Activated naive CD8-positive, alpha-beta T cell treated with anti-CD3 and anti-CD28 coated beads for 36 hours (primary cell): ENCODE measurements at places on chromosomes 7 and 10.

- no peak for DNase-seq
- H3K27ac ChIP-seq = no peak overlapping the region
- H3K27me3 ChIP-seq = no peaks in the 10 kb centered on the region
- H3K36me3 ChIP-seq = no peaks in the 10 kb centered on the region
- H3K4me1 ChIP-seq = no peaks in the 10 kb centered on the region
- no peak overlapping the region for H3K4me3 ChIP-seq
These were observed 771.7 kb downstream of the SORCS1 start for GRCh38 chr10:106392778-106393177.

GRCh38 chr10:7561985-7562384 is 104.8 kb downstream of the ITIH5 start:
- H3K27ac ChIP-seq = no peak overlapping the region
- no peak overlapping the region for H3K4me3 ChIP-seq
- no peak for DNase-seq
- no peaks in the 10 kb centered on the region for H3K36me3 ChIP-seq
- H3K27me3 ChIP-seq = no peaks in the 10 kb centered on the region

DNA sequence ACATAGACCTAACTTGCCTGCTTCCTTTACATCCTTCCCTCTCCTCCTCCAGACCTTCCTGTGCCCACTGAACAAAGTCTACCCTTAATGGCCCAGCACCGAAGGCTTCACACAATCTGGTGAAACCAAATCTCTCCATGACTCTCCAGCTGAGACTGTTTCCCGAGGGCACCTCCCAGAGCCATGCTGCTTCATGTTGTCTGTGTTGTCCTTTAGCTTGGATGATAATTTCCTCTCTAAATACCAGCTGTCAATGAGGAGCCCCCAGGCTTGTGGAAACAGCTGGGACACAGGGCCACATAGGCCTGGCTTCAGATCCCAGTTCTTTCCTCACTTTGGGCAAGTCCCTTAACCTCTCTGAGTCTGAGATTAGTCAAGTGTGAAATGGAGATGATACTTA is 54.3 kb downstream of the DLD start:
- no peak overlapping the region for H3K4me3 ChIP-seq
- no peaks in the 10 kb centered on the region for H3K36me3 ChIP-seq
- no peak overlapping the region for H3K27ac ChIP-seq
- no peaks in the 10 kb centered on the region for H3K27me3 ChIP-seq
- H3K4me1 ChIP-seq = peaks cover 1% of the 10 kb centered on the region

- no peak overlapping the region for H3K4me3 ChIP-seq
- no peaks in the 10 kb centered on the region for H3K36me3 ChIP-seq
- H3K27ac ChIP-seq = no peak overlapping the region
- H3K27me3 ChIP-seq = no peaks in the 10 kb centered on the region
- peaks cover 15% of the 10 kb centered on the region for H3K4me1 ChIP-seq
These were observed 252.5 kb downstream of the PTEN start for GRCh38 chr10:88115968-88116367.

DNA sequence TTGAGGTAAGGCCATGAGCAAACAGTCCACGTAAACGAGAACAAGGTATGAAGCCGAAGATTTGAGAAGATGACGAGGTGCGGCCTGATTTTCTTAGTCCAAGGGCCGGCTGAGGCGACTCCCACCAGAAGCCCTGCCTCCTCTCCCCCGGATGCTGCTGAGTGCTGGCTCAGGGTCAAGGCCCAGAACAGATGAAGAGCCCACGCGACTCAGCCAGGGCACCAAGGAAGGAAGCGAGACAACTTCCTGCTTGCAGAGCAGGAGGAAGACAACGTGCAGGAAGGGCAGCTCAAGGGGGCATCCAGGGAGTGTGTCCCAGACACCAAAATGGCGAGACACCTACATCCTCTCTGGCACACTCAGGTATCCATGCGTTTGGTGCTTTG is 99.5 kb downstream of the CYTH3 start:
- DNase-seq = no peak
- peaks cover 3% of the 10 kb centered on the region for H3K36me3 ChIP-seq
- H3K4me1 ChIP-seq = no peaks in the 10 kb centered on the region
- H3K27me3 ChIP-seq = no peaks in the 10 kb centered on the region
- no peak overlapping the region for H3K27ac ChIP-seq

DNA sequence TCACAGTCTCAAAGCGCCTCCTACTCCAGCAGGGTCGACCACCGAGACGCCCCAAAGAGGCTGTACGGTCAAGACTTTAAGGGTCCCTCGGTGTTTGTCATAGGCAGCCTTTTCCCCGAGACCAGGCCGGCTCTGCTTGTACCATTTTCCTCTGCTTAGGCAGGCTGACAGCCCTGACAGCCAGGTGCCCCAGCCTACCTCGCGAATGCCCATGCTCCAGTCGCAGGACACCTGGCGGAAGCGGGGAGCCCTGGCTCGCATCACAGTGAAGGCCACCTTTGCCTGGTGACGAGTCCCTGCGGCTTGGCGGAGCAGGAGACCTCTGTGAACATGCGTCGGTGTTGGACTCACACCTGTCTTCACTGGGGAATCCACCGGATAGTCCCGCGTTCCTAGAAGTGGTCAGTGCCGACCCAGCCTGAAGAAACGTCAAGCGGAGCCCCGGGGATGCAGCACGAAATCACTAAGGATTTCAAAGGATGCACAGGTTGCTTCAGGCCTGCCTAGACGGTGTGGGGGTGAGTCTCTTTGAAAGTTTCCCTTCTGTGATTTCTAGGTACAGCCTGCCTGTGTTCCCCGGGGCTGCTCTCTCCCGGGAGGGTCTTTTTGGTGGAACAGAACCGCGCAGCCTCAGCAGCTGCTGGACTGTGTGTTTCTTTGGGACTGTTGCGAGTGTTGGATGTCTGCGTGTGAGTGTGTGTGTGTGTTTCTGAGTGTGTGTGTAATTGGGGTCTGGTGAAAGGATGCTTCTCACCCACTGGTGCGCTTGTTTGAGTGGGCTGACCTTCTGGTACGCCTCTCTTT is 30.5 kb upstream of the ZNF273 start:
- no peaks in the 10 kb centered on the region for H3K36me3 ChIP-seq
- DNase-seq = no peak
- no peak overlapping the region for H3K27ac ChIP-seq
- peaks cover 19% of the 10 kb centered on the region for H3K27me3 ChIP-seq

GRCh38 chr7:50633414-50633710 is 68.2 kb upstream of the DDC start:
- peaks cover 7% of the 10 kb centered on the region for H3K27me3 ChIP-seq
- H3K36me3 ChIP-seq = peaks cover 1% of the 10 kb centered on the region
- no peak overlapping the region for H3K27ac ChIP-seq
- no peak overlapping the region for H3K4me3 ChIP-seq

DNA sequence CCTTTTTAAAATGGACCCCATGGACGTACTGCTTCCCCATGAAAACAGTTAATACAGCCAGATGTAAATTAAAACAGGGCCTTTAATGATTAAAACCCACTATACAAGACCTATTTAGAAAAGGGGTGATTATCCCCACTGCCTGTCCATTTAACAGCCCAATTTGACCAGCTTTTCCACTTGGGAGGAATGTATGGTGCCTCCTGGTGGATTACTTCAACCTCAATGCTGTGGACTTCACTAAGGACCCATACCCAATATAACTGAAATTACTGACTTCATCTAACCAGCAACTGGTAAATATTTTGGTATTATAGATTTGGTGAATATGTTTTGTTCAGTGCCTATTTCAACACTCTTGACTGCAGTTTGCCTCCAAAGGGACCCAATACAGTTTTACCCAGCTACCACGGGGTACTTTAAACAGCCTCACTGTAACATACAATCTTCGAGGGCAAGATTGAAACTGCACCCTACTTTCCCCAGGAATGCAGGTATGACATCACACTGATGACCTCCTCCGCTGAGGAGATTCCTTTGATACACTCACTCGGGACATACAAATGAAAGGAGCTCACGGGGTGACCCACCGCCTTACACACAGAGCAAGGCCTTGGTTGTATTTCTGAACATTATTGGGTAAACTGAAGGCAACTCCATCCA is 192.8 kb downstream of the DNAJC1 start:
- H3K27ac ChIP-seq = no peak overlapping the region
- no peaks in the 10 kb centered on the region for H3K4me1 ChIP-seq
- no peaks in the 10 kb centered on the region for H3K27me3 ChIP-seq
- peaks cover 13% of the 10 kb centered on the region for H3K36me3 ChIP-seq
- H3K4me3 ChIP-seq = no peak overlapping the region

- no peak overlapping the region for H3K4me3 ChIP-seq
- peaks cover 10% of the 10 kb centered on the region for H3K36me3 ChIP-seq
- DNase-seq = peak; percentile 8
- peaks cover 14% of the 10 kb centered on the region for H3K4me1 ChIP-seq
These were observed 32.8 kb upstream of the PHF14 start for GRCh38 chr7:10940704-10941355.

GRCh38 chr7:106216923-106217542 is 67.8 kb downstream of the NAMPT start:
- no peak overlapping the region for H3K27ac ChIP-seq
- no peak for DNase-seq
- H3K36me3 ChIP-seq = no peaks in the 10 kb centered on the region
- no peak overlapping the region for H3K4me3 ChIP-seq

DNA sequence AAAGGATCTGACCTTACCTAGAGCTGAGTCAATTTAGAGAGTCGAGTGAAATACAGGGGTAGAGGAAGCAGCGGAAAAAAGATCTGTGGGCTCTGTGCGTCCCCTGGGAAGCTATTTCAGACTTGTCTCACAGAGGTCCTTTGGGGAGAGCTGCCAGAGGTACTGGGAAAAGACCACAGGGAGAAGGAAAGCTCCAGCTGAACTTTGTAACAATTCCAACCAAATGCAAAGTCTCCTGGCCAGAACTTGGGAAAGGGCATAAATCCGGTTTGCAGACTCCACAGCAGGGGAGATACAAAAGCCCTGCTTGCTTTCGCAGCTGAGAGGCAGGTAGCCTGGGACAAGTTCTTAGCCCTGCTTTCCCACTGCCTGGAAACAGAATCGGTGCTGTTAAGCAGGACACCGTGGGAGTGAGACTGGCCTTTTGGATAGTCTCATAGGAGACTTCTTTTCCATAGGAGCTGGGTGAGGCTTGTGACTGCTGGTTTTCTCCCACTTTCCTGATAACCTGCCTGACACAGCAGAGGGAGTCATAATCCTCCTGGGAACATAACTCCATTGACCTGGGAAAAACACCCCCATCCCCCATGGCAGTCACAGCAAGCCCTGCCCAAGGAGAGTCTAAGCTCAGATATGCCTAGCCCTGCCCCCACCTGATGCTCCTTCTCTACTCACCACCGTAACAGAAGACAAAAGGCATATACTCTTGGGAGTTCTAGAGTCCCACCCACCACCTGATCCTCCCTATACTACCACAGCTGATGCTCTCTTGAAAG is 926.2 kb downstream of the KCNMA1 start:
- DNase-seq = no peak
- H3K36me3 ChIP-seq = no peaks in the 10 kb centered on the region
- no peaks in the 10 kb centered on the region for H3K27me3 ChIP-seq
- H3K27ac ChIP-seq = no peak overlapping the region
- H3K4me3 ChIP-seq = no peak overlapping the region

GRCh38 chr10:97320480-97321031 is 1.5 kb downstream of the FRAT1 start:
- H3K4me3 ChIP-seq = peak overlapping the region; percentile 84
- no peaks in the 10 kb centered on the region for H3K36me3 ChIP-seq
- no peak for DNase-seq
- peaks cover 24% of the 10 kb centered on the region for H3K4me1 ChIP-seq
- H3K27ac ChIP-seq = peak overlapping the region; percentile 81

GRCh38 chr7:41183741-41184140 is 519.1 kb downstream of the INHBA start:
- H3K27ac ChIP-seq = no peak overlapping the region
- no peak for DNase-seq
- H3K4me1 ChIP-seq = no peaks in the 10 kb centered on the region

GRCh38 chr10:51620131-51620530 is 79.3 kb downstream of the CSTF2T start:
- peaks cover 7% of the 10 kb centered on the region for H3K27me3 ChIP-seq
- no peaks in the 10 kb centered on the region for H3K4me1 ChIP-seq
- H3K4me3 ChIP-seq = no peak overlapping the region
- DNase-seq = no peak
- H3K36me3 ChIP-seq = no peaks in the 10 kb centered on the region
- no peak overlapping the region for H3K27ac ChIP-seq

- no peak for DNase-seq
- peak overlapping the region; percentile 21 for H3K27ac ChIP-seq
- H3K4me3 ChIP-seq = no peak overlapping the region
- H3K36me3 ChIP-seq = peaks cover 21% of the 10 kb centered on the region
- H3K27me3 ChIP-seq = no peaks in the 10 kb centered on the region
These were observed 125.8 kb downstream of the CUBN start for GRCh38 chr10:17003651-17004286.

DNA sequence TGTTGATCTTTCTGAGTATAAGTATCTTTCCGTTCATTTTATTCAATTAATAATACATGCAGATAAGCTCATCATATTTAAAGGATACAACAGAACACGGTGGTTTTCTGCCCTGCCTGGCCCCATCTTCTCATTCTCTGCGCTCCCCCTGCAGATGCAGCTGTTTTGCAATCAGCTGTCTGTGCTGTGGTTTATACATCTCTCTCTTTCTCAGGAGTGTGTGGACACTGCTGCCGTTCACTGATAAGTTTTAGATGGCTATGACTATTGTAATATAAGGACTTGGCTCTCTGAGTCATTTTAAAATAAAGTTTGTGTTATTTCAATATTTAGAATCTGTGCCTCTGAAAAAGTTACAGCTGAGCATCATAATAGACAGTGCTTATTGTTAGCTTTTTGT is 54.5 kb downstream of the CUL1 start:
- H3K4me1 ChIP-seq = peaks cover 5% of the 10 kb centered on the region
- no peak for DNase-seq
- H3K4me3 ChIP-seq = no peak overlapping the region
- peaks cover 14% of the 10 kb centered on the region for H3K36me3 ChIP-seq

- peaks cover 30% of the 10 kb centered on the region for H3K27me3 ChIP-seq
- peak overlapping the region; percentile 6 for H3K4me3 ChIP-seq
- H3K4me1 ChIP-seq = peaks cover 11% of the 10 kb centered on the region
- no peak for DNase-seq
- no peak overlapping the region for H3K27ac ChIP-seq
- no peaks in the 10 kb centered on the region for H3K36me3 ChIP-seq
These were observed 205.3 kb upstream of the HDAC9 start for GRCh38 chr7:18290223-18290622.

DNA sequence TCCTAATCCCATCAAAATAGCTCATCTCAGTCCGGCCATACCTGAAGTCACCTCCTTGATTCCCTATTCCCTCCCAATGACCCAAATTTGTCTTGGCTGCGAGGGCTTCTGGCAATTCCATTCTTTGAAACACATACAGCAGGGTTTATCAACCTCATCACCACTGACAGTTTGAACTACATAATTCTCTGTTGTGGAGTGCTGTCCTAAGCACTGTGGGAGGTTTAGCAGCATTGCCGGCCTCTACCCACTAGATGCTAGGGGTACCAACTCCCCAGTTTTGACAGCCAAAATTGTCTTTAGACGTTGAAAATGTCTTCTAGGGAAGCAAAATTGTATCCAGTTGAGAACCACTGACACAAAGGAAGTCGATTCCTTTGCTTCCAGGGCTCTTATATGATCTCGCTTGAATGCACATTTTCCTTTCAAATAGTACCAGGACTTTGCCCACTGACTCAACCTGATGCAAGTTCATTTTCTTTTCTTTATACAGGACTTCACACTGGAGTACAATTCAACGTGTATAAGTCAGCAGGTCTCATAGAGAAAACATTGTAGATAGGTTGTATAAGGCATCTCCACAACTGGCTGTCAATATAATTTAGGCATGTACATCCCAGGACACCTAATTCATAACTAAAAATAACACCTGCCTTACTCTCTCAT is 133.3 kb downstream of the STRA8 start:
- peaks cover 15% of the 10 kb centered on the region for H3K4me1 ChIP-seq
- H3K4me3 ChIP-seq = no peak overlapping the region
- H3K36me3 ChIP-seq = peaks cover 31% of the 10 kb centered on the region
- H3K27ac ChIP-seq = no peak overlapping the region
- H3K27me3 ChIP-seq = no peaks in the 10 kb centered on the region
